ENCODE measurements at places on chromosomes 2 and 18. TPM values are rescaled to one million over a fixed set of nuclear protein-coding genes. Genes with fewer than 3 reads are reported as not detected.

The RASGRP3 gene
- 50.3 TPM for total RNA-seq

The SP140 gene
- total RNA-seq: 0.91 TPM

The CCDC102B gene
- 10.4 TPM for total RNA-seq

The EVA1A gene
- total RNA-seq: not detected

The ASXL2 gene
- 22.6 TPM for total RNA-seq

The SPC25 gene
- total RNA-seq: 0.53 TPM

The WDCP gene
- 7.3 TPM for total RNA-seq

The MARCHF4 gene
- total RNA-seq: 0.14 TPM

The GALNT5 gene
- total RNA-seq: 1.2 TPM

The SERPINB3 gene
- total RNA-seq: not detected

The UGT1A8 gene
- total RNA-seq: not detected

The ERICH2 gene
- total RNA-seq: 2.9 TPM

The SNX17 gene
- 74.8 TPM for total RNA-seq

The XDH gene
- not detected for total RNA-seq

The LMAN1 gene
- total RNA-seq: 71.1 TPM

The LIMS1 gene
- 56.7 TPM for total RNA-seq

The CABLES1 gene
- 4.1 TPM for total RNA-seq

The IL1RL1 gene
- 1.5 TPM for total RNA-seq

The PRKAG3 gene
- 0.14 TPM for total RNA-seq

The ID2 gene
- 113 TPM for total RNA-seq

The SMYD5 gene
- total RNA-seq: 13.7 TPM

The GDF7 gene
- total RNA-seq: 0.26 TPM

The IL36A gene
- not detected for total RNA-seq

The SERPINB10 gene
- not detected for total RNA-seq

The GAL3ST2 gene
- not detected for total RNA-seq

The ZSWIM2 gene
- total RNA-seq: not detected

The GALNT3 gene
- total RNA-seq: 0.59 TPM

The LOXL3 gene
- 5.6 TPM for total RNA-seq

The CIB4 gene
- not detected for total RNA-seq

The PRSS56 gene
- 0.11 TPM for total RNA-seq

The POTEE gene
- 0.53 TPM for total RNA-seq

The REG3G gene
- total RNA-seq: not detected

The CAPN14 gene
- 0.11 TPM for total RNA-seq

The TTR gene
- total RNA-seq: not detected

The GPR17 gene
- total RNA-seq: 0.40 TPM

The KYNU gene
- 2.3 TPM for total RNA-seq

The LGALSL gene
- 13.2 TPM for total RNA-seq

The TRIM43 gene
- total RNA-seq: not detected

The CPO gene
- total RNA-seq: not detected

The THADA gene
- 19.0 TPM for total RNA-seq

The HOXD12 gene
- total RNA-seq: not detected

The CDK5R2 gene
- total RNA-seq: not detected

The LYPD6 gene
- 0.28 TPM for total RNA-seq

The TMEM198 gene
- 3.4 TPM for total RNA-seq

The AFF3 gene
- 17.8 TPM for total RNA-seq

The DYNAP gene
- total RNA-seq: not detected

The AQP12A gene
- not detected for total RNA-seq

The AGXT gene
- total RNA-seq: not detected

The ASPRV1 gene
- 1.1 TPM for total RNA-seq

The LIMS3 gene
- total RNA-seq: 3.1 TPM

The CEP192 gene
- total RNA-seq: 29.8 TPM

The LINC00305 gene
- total RNA-seq: not detected

The HOXD11 gene
- not detected for total RNA-seq
